ENCODE measurements at places on chromosomes 3 and 15.

GRCh38 chr15:45168751-45169551, 18.8 kb downstream of the SHF start:
- DNase-seq, result no peak

DNA sequence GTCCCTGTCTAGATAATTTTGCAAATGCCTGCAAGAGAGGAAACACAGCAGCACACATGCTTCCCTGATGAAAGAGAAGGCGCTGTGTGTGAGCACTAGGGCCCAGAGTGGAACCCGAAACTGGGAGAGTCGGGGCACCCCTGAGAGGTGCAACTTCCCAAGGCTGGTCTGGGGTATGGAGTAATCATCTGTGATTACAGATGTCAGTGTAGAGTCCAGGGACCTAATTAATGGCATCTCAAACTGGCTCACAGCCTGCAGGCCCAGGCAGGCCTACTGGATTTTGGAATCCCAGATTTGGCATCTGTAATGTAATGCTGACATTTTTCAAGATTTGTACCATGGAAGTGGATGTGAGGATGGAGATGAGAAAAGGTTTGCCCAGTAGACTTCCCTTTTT, 29.4 kb downstream of the PGPEP1L start:
- no peak for DNase-seq

DNA sequence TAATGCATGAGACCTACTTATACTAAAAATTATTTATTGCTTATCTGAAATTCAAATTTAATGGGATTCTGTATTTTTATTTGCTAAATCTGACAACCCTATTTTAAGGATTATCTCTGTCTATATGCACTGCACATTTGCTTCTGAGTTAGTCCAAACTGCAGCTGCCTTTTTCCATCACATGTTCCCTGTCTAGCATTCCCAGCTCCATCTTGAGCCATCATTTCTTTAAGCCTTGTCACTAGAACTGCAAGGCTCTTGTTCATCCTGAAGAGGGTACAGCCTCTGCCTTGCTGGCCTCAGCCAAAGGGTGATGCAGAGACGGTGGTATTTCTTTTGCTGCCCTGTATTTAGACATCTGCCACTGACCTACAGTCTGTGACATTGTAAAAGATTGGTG, 125.8 kb upstream of the STT3B start:
- no peak for DNase-seq

DNA sequence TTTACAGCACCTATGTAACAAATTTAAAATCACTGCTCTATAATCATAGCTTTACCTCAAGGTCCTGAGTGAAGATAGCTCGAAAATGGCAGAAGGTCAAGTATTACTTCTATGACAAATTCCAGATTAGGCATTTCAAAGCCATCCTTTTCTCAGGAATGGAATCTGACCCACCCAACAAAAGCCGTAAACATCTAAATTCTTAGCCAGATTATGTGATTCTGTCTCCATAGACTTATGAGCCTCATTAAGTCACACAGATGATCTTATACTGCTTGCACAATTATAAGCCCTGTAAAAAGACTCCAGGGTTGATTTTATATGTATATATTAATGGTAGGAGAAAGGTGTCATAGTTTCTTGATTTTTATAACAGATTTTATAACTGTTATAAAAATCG, 56.9 kb downstream of the CEP152 start:
- no peak for DNase-seq

GRCh38 chr3:157163217-157163953, 3.4 kb upstream of the CCNL1 start:
- no peak for DNase-seq

DNA sequence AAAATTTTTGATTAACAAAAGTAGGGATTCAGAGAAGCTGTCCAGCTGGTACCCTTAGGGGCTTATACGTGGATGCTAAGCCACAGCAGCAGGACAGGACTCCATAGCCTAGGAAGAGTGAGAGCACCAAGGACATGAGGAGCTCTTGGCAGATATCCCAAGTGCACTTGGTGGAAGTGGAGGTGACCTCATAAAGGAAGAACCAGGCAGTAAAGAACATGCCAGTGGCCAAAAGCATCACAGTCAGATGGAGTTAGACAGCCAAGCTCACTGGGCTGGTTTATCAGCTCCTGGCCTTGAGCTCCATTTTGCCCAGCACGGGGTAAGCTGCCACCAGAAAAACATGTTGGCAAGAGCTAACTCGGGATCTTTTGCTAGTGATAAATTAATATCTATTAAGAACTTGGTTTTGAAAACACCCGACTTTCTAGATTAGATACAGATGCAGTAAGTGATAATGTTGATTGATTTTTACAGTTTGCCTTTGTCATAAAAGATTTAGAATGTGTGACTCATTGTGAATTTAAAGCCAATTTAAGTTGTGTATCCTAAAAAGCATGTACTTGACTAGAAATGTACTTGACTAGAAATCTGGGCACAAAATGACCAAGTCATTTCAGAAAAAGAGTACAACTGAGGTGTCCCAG, 108.0 kb downstream of the CMSS1 start:
- DNase-seq, result no peak

GRCh38 chr3:187629711-187630110, 40.5 kb downstream of the SST start:
- DNase-seq, result no peak

- DNase-seq, result no peak
These were observed 115.7 kb downstream of the DPH6 start for GRCh38 chr15:35430301-35430700.

DNA sequence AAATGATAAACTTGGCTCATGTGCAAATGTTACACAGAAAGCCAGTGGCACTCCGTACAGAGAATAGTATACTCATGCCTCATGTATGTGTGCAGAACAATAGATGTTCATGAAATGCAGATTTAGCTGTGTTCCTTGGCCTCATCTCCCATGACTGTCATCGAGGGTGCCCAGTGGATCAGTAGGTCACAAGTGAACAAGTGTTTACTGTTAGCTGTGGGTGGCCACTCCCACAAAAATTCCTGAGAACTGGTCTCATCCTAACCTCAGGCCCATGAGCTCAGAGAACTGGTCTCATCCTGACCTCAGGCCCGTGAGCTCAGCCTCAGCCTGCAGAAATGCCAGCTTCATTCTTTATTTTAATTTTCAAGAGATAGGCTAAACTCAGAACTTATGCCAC, 124.1 kb downstream of the GADL1 start:
- no peak for DNase-seq

- no peak for DNase-seq
These were observed 126.5 kb downstream of the ECT2 start for GRCh38 chr3:172877011-172877410.

- DNase-seq, result no peak
These were observed 4.2 kb downstream of the EDEM1 start for GRCh38 chr3:5191555-5192304.

- DNase-seq, result no peak
These were observed 112.6 kb downstream of the SQOR start for GRCh38 chr15:45747426-45747825.

DNA sequence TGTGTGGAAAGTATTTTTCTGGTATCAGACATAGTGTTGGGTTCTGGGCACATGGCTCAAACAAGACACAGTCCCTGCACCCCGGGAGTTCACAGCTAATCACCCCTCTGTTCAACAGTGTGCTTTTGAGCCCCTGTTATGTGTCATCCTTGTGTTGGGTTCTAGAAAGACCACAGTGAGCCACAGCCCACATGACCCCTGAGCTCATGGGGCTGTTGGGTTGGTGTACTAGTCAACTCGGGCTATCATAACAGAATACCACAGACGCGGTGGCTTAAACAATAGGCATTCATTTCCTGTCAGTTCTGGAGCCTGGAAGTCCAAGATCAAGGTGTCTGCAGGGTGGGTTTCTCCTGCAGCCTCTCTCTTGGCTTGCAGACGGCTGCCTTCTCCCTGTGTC, 100.0 kb downstream of the DNAJB8 start:
- no peak for DNase-seq

- DNase-seq, result no peak
These were observed 44.3 kb upstream of the PLAAT1 start for GRCh38 chr3:193196746-193197145.

- DNase-seq, result no peak
These were observed 35.0 kb downstream of the PLOD2 start for GRCh38 chr3:146125951-146126350.

DNA sequence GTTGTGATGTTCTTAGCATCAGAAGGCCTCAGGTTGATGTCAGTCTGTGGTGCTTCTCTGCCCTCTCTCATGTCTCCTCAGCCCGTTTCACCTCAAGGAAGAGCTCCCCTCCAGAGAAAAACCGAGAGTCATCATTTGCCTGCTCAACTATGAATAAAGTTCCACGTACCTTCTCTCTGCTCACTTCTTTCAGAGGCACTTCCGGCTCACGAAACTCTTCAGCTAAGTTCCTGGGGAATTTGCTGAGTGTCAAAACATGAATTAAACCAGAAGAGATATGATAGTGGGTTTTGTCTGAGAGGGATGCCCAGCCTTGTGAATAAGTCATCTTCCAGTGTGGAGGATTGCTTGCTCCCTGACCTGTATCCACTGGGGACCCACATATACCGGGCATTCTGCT, 37.7 kb downstream of the CCR4 start:
- DNase-seq, result no peak

- no peak for DNase-seq
These were observed 563.5 kb upstream of the CCDC54 start for GRCh38 chr3:106813742-106814141.

GRCh38 chr3:188956839-188957489, 214.8 kb upstream of the TPRG1 start:
- no peak for DNase-seq

Data from NCI-H1048 (cell line).